ENCODE measurements at places on chromosomes 1 and 21. TPM values are rescaled to one million over a fixed set of nuclear protein-coding genes. Genes with fewer than 3 reads are reported as not detected.

DNA sequence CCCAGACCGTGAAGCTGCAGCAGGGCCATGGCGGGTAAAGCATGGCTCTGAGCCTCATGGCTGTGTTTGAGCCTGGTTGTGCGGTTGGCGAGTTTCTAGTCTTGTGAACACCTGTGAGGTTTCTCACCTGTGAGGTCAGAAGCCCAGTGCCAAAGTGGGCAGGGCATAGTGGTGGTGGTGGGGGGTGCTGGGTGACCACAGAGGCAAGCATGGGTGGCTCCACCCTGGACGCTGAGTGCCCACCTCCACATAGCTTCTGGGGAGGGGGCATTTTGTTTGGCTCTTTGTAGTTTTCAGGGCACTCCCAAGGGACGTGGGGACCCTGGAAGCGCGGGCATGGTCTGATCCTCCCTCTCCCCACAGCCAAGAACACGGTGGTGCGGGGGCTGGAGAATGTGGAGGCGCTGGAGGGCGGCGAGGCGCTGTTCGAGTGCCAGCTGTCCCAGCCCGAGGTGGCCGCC is 91.1 kb downstream of the TRIM11 start:
- H3K27ac ChIP-seq, result peak overlapping the region; percentile 5
- DNase-seq, result peak; percentile 4
- H3K4me3 ChIP-seq, result no peak overlapping the region
- H3K4me1 ChIP-seq, result no peaks in the 10 kb centered on the region
- peaks cover 20% of the 10 kb centered on the region for H3K36me3 ChIP-seq

FHL3 gene
- 11.8 TPM for total RNA-seq

GRCh38 chr1:41696381-41696780 is 211.9 kb upstream of the EDN2 start:
- no peak overlapping the region for H3K27ac ChIP-seq
- no peaks in the 10 kb centered on the region for H3K27me3 ChIP-seq
- peaks cover 4% of the 10 kb centered on the region for H3K4me1 ChIP-seq

- no peaks in the 10 kb centered on the region for H3K27me3 ChIP-seq
- H3K4me1 ChIP-seq, result no peaks in the 10 kb centered on the region
- no peak for DNase-seq
- peak overlapping the region; percentile 7 for H3K27ac ChIP-seq
Measured at GRCh38 chr21:34935898-34936297, 113.2 kb downstream of the RUNX1 start.

- peaks cover 4% of the 10 kb centered on the region for H3K27me3 ChIP-seq
- no peak overlapping the region for H3K27ac ChIP-seq
- no peak for DNase-seq
- no peaks in the 10 kb centered on the region for H3K4me1 ChIP-seq
- H3K4me3 ChIP-seq, result no peak overlapping the region
- H3K36me3 ChIP-seq, result no peaks in the 10 kb centered on the region
Measured at GRCh38 chr1:18398791-18399530, 81.8 kb upstream of the KLHDC7A start.

GRCh38 chr1:187551061-187551460 is 722.3 kb downstream of the PLA2G4A start:
- no peaks in the 10 kb centered on the region for H3K4me1 ChIP-seq
- H3K36me3 ChIP-seq, result no peaks in the 10 kb centered on the region
- DNase-seq, result no peak
- H3K4me3 ChIP-seq, result no peak overlapping the region

IQGAP3 gene
- 5.1 TPM for total RNA-seq

DNA sequence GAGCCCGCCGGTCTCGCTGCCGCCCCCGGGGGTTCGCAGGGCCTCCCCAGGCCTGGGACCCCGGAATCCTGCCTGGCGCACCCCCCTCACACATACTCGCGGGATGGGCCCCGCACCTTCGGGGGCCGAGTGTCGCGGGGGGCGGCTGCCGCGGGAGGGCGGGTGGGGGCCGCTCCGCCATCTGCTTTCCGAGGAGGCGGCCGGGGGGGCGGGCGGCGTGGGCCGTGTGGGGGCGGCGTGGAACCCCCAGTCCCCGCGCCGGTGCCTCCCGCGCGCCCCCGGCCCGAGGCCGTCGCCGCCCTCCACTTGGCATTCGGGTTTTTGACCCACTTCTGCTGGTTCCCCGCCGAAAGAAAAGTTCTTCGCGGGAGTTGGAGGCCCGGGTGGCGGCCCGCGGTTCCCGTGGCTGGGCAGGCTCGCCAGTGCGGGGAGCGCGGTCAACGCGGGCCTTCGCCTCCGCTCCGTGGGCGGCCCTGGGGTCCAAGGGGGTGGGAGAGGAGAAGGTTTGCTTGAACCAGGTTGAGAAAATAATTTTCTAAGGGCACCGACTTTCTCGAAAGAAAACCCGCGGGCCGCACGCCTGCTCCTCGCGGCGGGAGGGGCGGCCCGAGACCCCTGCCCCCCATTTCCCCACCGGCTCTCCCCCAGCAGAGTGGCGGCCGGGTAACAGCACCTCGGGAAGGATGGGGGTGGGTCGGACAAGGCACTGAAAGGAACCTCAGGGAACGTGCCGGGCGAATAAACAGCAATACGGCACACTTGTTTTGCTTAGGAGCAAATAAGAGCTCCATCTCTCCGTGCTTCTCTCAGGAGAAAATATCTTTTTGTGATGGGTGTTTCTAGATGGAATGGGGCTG is 1.6 kb downstream of the PHF13 start:
- H3K4me3 ChIP-seq, result peak overlapping the region; percentile 99
- H3K36me3 ChIP-seq, result peaks cover 7% of the 10 kb centered on the region
- DNase-seq, result no peak
- H3K4me1 ChIP-seq, result peaks cover 33% of the 10 kb centered on the region

GRCh38 chr21:14070049-14070893 is 140.5 kb downstream of the LIPI start:
- no peaks in the 10 kb centered on the region for H3K36me3 ChIP-seq
- no peaks in the 10 kb centered on the region for H3K4me1 ChIP-seq
- no peaks in the 10 kb centered on the region for H3K27me3 ChIP-seq
- no peak overlapping the region for H3K27ac ChIP-seq

CGN gene
- total RNA-seq, result 0.82 TPM

- H3K27me3 ChIP-seq, result no peaks in the 10 kb centered on the region
- no peaks in the 10 kb centered on the region for H3K36me3 ChIP-seq
- DNase-seq, result no peak
- H3K4me1 ChIP-seq, result peaks cover 5% of the 10 kb centered on the region
Measured at GRCh38 chr1:78224246-78224785, 178.6 kb downstream of the GIPC2 start.

DNA sequence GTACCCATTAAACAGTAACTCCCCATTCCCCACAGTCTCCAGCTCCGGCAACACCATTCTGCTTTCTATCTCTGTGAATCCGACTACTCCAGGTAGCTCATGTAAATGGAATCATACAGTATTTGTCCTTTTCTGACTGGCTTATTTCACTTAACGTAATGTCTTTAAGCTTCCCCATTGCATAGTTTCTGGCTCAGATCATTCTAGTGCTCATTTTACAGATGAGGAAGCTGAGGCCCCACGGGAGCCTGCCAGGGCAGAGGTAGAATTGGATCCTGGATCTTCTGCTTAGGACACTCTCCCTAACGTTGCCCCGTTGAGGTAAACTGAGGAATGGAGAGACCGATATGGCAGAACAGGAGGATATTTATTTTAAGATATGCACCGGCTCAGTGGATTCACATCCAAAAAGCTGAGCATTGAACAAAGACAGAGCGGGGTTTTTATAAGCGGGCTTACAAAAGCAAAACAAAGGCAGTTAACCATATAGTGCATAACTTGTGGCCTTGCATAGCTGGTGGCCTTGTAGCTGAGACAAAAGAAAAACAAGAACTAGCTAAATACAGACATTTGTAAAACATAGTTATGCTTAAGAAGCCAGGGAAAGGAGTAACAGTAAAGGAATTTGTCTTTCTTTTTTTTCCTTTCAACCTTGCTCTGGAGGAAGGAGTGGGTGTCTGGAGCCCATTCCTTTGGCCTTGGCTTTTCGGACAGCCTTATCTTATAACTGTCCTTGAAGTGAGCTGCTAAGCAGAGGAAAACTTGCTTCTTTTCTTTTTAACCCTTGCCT is 15.3 kb upstream of the KLHDC8A start:
- no peak overlapping the region for H3K4me3 ChIP-seq
- no peaks in the 10 kb centered on the region for H3K36me3 ChIP-seq
- DNase-seq, result no peak
- no peaks in the 10 kb centered on the region for H3K4me1 ChIP-seq

NUP210L gene
- not detected for total RNA-seq

GRCh38 chr1:110200666-110201065 is 9.4 kb upstream of the KCNC4 start:
- H3K27me3 ChIP-seq, result no peaks in the 10 kb centered on the region
- H3K4me3 ChIP-seq, result no peak overlapping the region
- no peaks in the 10 kb centered on the region for H3K4me1 ChIP-seq

PDPN gene
- 15.8 TPM for total RNA-seq

POU2F1 gene
- 7.4 TPM for total RNA-seq

DNA sequence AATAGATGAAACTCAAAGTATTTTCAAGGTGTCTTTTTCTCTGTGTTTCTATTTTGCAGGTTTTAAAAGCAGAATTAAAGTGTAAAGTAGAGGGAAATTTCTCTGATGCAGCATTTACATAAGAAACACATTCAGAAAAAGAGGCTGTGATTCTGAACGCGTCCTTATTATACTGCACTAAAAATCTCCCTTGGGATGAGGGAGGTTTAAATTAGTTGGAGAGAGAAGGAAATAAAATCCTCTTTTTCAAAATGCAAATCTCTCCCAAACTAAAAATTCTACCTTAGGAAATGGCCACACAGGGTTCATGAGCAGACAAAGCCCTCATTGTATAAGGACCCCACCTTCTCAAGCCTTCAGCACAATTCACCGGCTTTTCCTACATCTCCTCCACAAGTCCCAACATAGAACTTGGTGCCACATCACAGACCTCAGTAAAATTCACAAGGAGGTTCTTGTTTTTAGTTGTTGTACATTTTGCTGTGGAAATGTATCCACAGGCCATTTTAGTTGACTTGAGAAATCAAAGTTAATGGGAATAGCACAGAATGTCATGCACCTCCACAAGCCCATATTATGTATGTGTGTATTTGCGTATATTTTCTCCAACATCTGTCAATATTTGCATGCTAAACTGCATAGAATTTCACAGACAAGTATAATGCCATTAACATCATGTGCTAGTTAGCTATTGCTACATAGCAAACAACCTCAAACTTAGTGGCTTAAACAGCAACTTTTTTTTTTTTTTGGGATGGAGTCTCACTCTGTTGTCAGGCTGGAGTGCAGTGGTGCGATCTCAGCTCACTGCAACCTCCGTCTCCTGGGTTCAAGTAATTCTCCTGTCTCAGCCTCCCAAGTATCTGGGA is 59.8 kb downstream of the MAB21L3 start:
- H3K4me3 ChIP-seq, result no peak overlapping the region
- no peaks in the 10 kb centered on the region for H3K27me3 ChIP-seq
- no peak overlapping the region for H3K27ac ChIP-seq
- DNase-seq, result no peak
- H3K4me1 ChIP-seq, result peaks cover 30% of the 10 kb centered on the region

SPRR2F gene
- 5.5 TPM for total RNA-seq

SEMA6C gene
- total RNA-seq, result 41.3 TPM

DNA sequence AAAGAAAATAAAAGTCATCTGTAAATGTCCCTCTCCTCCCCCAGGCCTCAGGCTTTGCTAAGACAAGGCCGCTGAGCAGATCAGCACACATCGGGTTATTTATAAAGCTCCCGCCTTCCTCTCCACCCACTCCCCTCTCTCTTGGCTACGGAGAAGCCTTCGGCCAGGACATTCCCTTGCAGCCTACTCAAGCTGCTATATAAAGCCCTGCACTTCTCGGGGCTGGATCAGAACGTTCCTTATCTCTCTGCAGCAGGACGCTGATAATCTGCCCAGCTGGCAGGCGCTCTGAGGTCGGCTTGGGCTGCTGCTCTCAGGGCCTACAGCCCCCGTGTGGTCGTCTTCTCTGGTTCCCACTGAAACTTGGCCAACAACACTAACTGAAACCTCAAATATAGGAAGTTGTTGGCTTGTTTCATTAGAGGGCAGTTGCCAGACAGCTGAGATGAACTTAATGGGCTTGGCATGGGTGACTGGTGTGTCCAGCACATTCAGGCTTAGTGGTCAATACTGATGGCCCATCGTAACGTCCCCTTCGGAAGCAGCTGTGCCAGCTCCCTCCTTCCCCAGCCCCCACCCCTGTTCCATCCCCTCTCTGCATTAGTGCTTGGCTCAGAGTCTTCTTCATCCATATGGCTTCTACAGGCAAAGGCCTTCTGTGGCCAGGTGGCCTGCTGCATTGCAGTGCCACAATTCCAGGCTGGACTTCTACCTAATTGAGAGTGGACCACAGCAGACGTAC is 64.6 kb downstream of the IER5 start:
- H3K4me1 ChIP-seq, result peaks cover 56% of the 10 kb centered on the region
- peak overlapping the region; percentile 94 for H3K27ac ChIP-seq
- no peaks in the 10 kb centered on the region for H3K27me3 ChIP-seq
- DNase-seq, result peak; percentile 91
- no peaks in the 10 kb centered on the region for H3K36me3 ChIP-seq

DNA sequence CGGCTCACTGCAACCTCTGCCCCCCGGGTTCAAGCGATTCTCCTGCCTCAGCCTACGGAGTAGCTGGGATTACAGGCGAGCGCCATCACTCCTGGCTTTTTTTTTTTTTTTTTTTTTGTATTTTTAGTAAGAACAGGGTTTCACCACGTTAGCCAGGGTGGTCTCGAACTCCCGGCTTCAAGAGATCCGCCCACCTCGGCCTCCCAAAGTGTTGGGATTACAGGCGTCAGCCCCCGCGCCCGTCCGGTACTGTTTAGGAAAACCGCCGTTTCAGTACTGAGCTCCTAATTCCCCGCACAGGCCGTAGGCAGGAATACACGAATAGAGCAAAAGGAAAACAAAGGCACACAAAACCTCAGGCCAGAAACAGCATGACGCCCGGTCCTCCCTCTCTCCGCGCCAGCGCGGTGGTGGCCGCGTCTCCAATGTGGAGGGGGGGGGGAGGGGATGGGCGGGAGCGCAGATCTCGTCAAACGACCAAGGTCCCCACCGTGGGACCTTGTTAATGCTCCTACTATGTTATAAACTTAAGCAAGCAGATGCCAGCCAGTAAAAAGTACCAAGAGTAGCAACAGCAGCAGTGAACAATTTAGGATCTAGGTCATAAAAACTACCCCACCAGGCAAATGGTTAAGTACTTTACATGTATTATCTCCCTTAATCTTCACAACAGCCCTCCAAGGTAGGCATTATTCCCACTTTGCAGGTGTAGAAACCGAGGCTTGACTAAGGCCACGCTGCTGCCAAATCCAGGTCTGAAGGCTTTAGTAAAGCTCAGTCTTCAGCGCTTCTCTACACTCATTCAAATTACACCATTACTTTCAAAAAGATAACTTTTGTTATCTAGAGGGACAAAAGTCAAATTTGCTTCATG is 648 bp upstream of the ADAR start:
- no peaks in the 10 kb centered on the region for H3K36me3 ChIP-seq
- H3K27ac ChIP-seq, result peak overlapping the region; percentile 90
- H3K4me1 ChIP-seq, result peaks cover 51% of the 10 kb centered on the region
- peak overlapping the region; percentile 93 for H3K4me3 ChIP-seq

DNA sequence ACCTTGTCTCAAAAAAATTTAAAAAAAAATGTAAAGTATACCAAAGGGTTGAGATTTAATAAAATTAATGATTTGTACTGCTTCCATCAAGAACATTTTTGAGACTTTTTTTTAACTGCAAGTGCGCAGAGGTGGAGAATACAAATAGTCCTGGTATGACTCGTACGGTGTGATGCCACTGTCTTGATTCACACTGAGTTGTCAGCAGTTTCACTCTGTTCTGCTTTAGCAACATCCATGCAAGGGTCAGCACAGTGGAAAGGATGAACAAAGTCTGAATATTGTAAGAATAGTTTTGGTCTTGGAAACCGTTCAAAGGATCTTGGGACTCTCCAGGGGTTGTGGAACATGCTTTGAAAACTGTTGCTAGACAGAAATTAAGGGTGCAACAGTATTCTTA is 40.2 kb downstream of the EXO1 start:
- no peak overlapping the region for H3K4me3 ChIP-seq
- no peaks in the 10 kb centered on the region for H3K36me3 ChIP-seq
- H3K4me1 ChIP-seq, result no peaks in the 10 kb centered on the region
- no peak overlapping the region for H3K27ac ChIP-seq
- H3K27me3 ChIP-seq, result no peaks in the 10 kb centered on the region
